NCI-H1105 treated with DMSO at 0.1 percent for 48 hours (cell line): ENCODE measurements at places on chromosomes 2 and 18.

DNA sequence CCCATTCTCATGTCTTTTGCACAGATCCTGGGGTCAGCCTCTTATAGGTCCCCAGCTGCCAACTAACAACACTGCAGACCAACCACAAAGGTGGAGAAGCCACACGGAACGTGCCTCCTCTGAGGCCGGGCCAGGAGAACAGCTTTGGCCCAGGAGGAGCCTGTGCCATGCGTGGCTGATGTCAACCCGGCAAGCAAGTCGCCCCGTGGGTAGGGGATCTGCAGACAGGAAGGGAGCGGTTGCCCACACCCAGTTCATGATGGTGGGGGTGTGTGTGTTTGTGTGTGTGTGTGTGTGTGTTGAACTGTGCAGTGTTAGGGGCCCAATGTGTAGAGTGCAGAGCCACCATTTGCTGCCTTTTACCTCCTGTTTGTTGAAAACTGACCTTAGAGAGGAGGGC is 2.4 kb upstream of the CLEC4F start:
- DNase-seq = no peak

DNA sequence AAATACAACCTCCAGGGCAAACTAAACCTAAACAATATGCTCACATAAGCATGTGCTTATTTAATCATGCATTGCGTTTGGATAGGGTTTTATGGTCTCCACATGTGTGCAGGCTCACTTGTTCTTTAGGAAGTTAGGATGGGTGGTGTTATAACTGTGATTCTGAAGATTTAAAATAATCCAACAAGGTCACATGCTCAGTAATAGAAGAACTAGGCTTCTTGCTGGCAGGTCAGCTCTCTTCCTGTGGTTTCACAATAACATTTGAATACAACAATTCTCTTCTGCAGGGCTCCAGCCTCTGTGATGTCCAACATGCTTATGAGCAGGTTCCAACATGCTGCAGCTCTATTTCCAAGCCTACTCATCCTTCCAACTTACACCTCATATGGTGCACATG is 84.0 kb downstream of the MYL12B start:
- DNase-seq = no peak

GRCh38 chr2:65032019-65032975 is 23.9 kb upstream of the CEP68 start:
- DNase-seq = peak; percentile 54

GRCh38 chr2:241728627-241729026 is 5.8 kb upstream of the D2HGDH start:
- DNase-seq = no peak

DNA sequence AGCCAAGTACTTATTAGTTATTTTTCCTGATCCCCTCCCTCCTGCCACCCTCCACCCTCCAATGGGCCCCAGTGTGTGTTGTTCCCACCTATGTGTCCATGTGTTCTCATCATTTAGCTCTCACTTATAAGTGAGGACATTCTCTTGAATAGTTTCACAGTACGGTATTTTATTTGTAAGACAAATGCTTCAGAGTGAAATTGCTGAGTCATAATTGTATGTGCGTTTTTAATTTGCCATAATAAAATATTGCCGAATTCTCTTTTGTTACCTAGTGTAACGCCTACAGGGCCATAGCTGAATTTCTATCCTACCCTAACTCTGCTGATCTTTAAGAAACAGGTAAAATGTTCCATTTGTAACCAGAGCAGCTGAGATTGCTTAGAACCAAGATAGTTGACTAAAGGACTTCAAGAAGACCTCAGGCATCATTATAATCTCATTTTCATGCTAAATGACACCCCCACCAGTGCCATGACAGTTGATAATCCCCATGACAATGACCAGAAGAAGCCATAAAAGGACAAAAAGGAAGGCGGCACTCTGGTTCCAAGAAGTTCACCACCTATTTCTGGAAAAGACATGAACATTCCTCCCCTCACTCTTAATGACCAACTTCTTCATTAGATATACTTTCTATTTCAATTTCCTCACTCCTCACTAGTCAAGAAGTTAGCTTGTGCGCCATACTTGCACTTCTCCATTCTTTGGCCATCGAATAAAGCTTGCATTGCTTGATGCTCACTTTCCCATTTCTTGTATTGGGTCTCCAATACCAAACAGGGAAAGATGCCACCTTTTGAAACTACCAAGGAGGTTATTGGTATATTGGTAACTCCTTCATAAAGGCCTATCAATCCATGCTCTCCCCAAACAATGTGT is 18.4 kb downstream of the SCN9A start:
- DNase-seq = no peak

- DNase-seq = no peak
Observed at GRCh38 chr2:161870401-161870930, 203.5 kb downstream of the DPP4 start.

GRCh38 chr18:74631623-74632350 is 34.1 kb downstream of the ZNF407 start:
- no peak for DNase-seq

DNA sequence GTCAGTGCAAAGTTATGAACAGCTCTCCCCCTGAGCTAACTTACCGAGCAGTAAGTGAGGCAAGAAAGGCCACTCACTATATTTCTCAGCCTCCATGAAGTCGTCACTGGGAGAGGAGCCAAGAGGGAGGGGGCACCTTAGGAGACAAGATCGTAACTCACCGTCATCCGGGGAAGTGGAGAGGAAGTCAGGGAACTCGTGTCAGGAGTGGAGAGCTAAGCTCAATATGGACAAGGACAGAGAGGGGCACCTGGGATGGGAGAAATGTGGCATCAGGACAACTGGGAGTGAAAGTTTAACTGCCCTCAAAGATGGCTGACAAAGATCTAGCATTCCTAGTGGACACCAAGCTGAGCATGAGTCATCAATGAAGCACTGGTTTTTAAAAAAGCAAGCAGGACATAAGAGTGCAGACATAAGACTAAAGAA is 37.1 kb downstream of the BCL11A start:
- DNase-seq = no peak

GRCh38 chr2:138321458-138321857 is 180.1 kb upstream of the SPOPL start:
- peak; percentile 31 for DNase-seq

DNA sequence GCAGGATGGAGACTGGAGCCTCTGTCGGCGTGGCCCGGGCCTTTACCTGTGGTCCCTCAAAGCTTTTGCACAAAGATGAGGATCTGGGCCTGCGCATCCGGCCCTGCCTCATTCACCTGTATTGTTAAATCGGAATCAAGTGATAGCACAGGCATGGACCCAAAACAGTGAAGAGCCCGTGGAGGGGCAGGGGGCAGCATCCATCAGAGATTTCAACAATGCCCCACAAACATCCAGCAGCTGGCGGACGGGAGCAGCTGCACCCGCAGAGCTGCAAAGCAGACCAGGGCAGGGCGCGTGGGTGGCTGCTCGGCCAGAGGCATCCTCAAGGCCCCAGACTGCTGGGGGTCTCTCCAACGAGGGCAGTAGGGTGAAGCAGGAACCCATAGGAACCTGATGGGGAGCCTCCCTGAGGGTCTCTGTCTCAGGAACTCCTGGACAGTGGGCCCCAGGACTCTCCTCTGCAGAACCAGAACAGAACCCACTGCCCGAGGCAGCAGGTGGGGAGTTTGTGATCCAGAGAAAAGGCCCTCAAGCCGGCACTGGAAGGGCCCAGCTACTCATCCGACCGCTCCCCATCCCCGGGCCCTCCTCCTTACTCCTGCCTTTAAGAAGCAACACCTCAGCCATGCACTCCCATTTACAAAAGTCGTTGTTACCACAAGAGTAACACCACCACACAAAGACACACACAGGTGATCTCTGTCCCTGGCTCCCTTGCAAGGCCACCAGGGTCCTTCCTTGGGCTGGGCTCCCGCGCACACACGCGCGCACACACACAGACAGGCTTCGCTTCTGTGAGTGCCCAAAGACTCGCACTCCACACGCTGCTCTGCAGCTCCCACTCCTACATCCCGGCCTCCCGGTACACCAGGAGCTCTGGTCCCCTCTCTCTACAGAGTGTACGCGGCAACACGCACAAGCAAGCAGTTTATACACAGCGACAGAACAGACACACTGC is 28.8 kb downstream of the HDAC4 start:
- no peak for DNase-seq

GRCh38 chr2:36889795-36890194 is 76.5 kb downstream of the STRN start:
- no peak for DNase-seq

DNA sequence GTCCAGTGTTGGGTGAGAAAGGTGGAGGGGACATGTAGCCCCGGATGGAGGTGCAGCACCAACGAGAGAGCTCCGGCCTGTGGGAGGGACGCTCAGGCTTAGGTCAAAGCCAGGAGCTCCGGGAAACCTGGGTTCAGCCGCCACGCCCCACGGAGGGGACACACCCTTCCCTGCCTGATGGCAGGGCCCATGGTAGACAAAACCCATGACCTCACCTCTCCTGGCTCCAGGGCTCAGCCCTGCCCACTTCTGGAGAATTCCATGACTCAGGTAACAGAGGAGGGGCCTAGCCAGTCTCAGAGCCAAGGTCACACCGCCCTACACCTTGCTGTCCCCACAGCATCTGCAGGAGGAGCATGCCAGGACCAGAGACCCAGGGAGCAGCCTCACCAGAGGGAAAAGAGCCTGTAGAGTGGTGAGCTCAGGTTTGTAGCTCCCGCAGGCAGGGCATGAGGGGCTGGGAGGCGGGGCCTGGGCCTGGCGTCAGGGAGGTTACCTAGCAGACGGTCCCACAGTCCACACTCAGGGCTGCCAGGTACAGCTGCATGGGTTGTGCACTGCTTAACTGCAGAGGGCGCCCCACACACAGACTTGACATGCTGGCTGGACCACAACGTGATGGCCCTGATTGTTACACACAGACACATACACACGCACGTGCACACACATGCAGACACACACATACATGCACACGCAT is 70.8 kb upstream of the SMAD7 start:
- DNase-seq = no peak

GRCh38 chr18:9746958-9747357 is 38.9 kb downstream of the RAB31 start:
- no peak for DNase-seq

DNA sequence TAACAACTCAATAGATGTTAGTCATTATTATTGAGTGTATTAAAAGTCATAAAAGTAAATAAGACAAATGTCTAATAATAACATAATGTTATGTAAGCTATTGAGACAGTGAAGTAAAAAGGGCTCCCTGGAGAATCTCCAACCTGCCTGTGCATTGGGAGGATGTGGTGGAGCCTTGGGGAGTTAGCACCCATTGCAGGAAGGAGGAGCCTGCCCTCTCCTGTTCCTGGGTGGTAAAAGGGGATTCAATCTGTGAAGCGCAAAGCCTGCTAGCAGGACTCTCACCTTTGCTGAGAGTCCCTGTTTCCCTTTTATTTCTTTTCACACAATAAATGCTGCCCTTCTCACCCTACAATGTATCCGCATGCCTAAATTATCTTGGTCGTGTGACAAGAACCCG is 206.1 kb downstream of the RAB3GAP1 start:
- DNase-seq = no peak

- no peak for DNase-seq
Observed at GRCh38 chr2:60317844-60318243, 235.6 kb downstream of the BCL11A start.

GRCh38 chr2:144466637-144467036 is 53.3 kb downstream of the ZEB2 start:
- peak; percentile 68 for DNase-seq

- peak; percentile 73 for DNase-seq
Observed at GRCh38 chr2:68416081-68416675, 50.9 kb downstream of the FBXO48 start.

DNA sequence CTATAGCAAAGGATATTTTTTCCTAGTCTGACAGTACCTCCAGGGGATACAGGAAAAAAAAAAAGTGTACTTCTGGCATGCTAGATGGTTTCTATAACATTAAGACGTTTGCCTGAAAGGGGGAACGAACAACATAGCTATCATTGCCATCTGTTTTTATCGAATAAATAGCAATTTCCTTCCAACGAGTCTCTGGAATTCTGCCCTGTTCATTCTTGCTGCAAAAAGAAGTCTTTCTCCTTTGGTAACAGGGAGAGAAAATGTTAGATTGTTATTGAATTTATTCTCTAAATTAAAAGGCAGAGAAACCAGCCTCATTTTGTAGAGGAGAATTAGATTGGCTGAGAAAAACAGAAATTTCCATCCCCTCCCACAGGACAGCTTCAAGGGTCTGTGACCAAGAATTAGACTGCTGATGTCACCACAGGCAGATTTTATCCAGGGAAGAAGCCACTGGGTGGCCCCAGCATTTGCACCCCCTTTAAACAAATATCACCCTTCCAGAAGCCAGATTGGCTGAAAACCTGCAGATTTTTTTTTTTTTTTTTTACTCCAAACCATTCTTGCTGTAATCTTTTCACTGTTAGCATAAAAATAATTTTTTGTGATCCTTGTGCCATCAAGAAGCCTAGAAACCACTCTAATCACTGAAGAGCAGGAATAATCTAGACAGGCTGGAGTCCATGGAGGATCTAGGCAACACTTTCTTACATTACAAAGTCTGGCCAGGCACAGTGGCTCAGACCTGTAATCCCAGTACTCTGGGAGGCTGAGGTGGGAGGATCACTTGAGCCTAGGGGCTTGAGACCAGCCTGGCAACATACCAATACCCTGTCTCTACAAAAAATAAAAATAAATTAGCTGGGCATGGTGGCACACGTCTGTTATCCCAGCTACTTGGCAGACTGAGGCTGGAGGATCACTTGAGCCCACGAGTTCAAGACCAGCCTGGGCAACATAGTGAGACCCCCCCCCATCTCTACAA is 12.0 kb downstream of the WDFY1 start:
- DNase-seq = no peak

GRCh38 chr2:69372767-69373166 is 14.3 kb downstream of the GFPT1 start:
- DNase-seq = no peak

- DNase-seq = no peak
Observed at GRCh38 chr2:69796174-69796573, 33.3 kb upstream of the GMCL1 start.

DNA sequence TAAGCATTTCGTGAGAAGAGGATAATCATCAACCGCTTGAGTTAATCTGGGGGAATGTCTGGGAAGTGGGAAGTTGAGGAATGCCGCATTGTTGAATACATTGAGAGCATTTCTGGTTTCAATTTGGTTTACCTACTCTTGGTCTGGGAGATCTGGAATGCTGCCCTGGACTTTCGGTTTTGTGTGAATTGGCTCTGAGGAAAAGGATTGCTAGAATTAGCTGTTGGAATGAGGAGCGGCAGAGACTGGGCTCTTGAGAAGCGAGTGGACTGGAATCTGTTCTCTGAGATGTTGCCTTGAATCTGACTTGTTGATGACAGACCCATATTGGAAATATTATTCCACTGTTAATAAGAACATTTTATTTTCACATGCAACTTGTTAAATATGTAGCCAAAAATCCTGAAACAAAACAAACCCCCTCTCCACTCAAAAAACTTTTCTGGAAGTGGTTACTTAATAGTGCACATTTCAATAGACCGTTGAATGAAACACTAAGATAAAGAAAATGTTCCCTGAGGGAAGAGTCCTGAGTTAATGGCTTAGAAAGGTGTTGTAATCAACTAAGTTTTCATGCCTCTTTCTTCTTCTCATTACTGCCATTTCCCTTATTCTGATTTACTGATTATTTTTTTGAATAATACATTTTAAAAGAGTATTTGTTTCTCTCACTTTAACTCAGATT is 50.8 kb downstream of the PTPRM start:
- DNase-seq = no peak

GRCh38 chr18:45324495-45325113 is 290.7 kb upstream of the SLC14A2 start:
- DNase-seq = no peak

- DNase-seq = no peak
Observed at GRCh38 chr2:121898483-121898882, 143.0 kb downstream of the TSN start.
